Fibroblast of the aortic adventitia (primary cell): ENCODE measurements at places on chromosomes 16 and 17.
A peak's percentile ranks its signal among the peaks of the same experiment; 100 is the strongest.

GRCh38 chr17:42748202-42748907, 3.5 kb upstream of the EZH1 start:
- no peak for DNase-seq

DNA sequence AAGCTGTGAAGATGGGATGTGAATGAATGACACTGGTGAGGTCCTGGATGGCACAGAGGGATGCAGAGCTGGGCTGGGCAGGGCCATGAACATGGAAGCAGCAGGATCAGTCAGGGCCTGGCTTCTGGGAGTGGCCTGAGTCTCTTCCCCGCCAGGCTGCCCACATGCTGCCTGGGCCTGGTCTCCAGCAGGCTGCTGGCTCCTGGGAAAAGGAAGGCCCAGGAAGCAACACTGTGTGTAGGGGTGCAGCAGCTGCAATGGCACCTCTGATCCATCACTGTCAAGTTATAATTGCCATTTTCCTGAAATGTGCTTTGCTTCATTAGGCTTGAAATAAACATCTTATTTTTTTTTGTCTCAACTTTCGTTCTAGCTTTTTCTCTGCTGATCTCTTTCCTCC, 260.2 kb upstream of the N4BP1 start:
- DNase-seq: no peak

- no peak for DNase-seq
Measured at GRCh38 chr17:3972281-3972731, 8.1 kb upstream of the ATP2A3 start.

- no peak for DNase-seq
Measured at GRCh38 chr17:80185968-80186367, 16.1 kb downstream of the CARD14 start.

- DNase-seq: no peak
Measured at GRCh38 chr16:55915096-55915827, 40.1 kb upstream of the CES5A start.

DNA sequence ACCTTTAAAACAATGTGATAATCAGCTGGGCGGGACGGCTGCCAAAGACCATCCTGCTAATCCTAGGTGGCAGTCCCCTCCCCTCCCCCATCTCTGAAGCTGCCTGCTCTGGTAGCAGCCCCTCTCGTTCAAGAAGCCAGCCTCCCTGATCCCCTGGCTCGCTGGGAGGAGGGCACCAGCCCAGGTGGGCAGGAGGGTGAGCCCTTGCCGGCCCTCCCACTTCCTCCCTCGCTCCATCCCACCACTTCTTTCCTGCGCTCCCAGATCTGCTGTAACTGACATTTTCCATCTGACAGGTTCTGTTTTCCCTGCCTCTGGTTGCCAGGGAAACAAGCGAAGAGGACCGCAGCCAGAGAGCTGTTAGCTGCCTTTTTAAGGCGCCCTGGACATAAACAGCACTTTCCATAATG, 155.7 kb upstream of the TNRC6C start:
- peak; percentile 29 for DNase-seq

GRCh38 chr16:46918905-46919792, 35.0 kb downstream of the GPT2 start:
- no peak for DNase-seq

DNA sequence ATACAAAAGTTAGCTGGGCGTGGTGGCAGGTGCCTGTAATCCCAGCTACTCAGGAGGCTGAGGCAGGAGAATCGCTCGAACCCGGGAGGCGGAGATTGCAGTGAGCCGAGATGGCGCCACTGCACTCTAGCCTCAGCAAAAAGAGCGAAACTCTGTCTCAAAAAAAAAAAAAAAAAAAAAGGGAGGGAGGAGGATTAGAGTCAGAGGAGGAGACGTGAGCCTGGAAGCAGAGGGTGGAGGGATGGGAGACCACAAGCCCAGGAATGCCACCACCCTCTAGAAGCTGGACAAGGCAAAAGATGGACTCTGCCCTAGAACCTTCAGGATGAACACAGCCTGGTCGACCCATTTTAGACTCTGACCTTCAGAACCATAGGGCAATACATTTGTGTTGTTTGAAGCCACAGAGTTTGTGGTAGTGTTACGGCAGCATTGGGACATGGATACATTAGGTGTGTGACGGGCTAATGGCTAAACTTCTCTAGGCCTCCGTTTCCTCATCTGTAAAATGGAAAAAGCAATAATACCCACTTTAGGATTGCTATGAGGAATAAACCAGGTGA, 2.1 kb upstream of the SMIM22 start:
- DNase-seq: no peak

GRCh38 chr17:9195961-9196670, 174.8 kb downstream of the NTN1 start:
- DNase-seq: no peak

GRCh38 chr16:17780181-17780580, 309.4 kb upstream of the XYLT1 start:
- DNase-seq: no peak

GRCh38 chr16:1471569-1472194, 3.1 kb downstream of the CLCN7 start:
- DNase-seq: no peak

DNA sequence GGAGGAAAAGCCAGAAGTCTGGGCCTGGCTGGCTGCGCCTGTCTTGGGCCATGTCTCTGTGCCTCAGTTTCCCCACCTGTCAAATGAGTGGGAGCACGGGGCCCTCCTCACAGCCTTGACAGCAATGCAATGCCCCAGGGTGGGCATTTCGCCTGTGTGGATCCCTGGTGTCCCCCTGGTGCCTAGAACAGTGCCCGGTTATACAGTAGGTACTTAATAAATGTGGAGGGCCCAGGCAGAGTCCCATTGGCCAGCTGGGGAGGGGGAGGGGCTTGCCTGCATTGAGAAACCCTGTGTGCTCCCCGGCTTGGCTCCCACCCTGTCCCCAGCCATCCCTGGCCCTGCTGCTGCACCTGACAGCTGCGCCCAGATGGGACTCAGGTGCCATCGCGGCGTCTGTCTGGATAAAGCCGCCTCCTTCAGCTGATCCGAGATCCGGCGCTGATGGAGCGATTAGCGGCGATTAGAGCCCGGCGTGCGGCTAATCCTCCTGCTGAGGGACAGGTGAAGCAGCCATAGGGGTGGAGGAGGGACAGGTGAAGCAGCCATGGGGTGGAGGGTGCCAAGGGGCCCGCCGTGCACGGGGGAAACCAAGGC, 12.4 kb downstream of the ZFPM1 start:
- DNase-seq: no peak

GRCh38 chr16:1425616-1426370, 5.1 kb upstream of the PERCC1 start:
- no peak for DNase-seq

DNA sequence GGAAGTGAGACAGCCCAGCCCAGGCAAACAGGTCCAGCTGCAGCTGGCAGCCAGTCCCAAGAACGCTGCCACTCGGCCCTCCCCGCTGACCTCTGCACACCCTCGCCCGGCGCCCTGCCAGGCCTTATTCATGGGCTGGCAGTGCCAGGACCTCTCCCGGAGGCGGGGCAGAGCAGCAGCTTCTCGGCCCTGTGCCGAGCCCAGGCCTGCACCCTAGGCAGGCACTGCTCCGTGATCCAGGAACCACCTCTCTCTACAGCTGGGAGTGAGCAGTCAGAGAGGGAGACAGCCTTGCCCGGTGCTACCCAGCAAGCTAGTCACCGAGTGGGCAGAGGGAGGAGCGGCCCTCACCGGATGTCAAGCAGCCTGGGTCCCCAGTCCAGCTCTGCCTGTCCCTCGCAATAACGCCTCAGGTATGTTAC, 79.9 kb upstream of the CBX4 start:
- DNase-seq: peak; percentile 36

DNA sequence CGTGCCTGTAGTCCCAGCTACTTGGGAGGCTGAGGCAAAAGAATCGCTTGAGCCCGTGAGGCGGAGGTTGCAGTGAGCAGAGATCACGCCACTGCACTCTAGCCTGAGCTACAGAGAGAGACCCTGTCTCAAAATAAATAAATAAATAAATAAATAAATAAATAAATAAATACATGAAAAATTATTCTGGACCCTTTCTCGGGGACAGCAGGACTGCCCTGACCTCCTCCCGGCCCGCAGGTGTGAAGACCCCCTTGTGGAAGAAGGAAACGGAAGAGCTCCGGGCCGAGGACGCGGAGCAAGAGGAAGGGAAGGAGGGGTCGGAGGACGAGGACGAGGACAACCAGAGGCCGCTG, 3.1 kb downstream of the C17orf50 start:
- DNase-seq: no peak

DNA sequence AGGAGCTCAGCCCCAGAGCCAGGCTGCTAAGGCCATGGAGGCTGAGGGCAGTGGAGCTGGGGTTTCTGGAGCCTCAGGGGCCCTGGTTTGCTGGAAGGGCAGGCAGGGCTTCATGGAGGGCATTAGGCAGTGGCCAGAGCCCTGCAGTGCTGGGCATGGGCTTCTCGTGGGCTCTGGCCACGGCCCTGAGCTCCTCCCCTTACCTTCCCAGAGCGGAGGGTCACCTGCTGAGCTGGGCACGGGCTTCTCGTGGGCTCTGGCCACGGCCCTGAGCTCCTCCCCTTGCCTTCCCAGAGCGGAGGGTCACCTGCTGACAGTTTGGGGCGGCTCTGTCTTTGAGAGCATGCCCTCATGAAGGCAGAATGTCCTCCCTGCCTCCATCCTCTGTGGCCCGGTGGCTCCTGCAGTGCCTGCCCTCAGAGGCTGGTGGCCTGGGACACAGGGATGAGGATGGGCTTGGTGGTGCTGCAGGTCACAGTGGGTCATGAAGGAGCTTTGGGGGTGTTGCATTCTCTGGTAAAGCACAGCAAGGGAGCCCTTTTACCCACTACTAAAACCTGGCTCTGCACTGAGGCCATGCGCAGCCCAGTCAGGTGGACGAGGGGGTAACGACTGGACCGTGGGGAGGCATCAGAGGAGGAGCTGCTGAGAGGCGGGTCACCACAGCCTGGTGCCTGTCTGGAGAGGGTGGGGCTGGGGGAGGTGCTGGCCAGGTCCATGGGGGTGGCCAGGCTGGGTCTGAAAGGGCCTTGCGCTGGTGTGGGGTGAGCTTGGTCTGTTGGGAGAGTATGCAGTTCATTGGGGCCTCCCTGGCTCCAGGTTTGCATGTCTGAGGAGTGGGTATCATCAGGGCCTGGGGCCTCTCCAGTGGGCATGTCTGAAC, 2.9 kb upstream of the RNPS1 start:
- DNase-seq: no peak

- no peak for DNase-seq
Measured at GRCh38 chr17:46875849-46876352, 24.5 kb downstream of the WNT9B start.

GRCh38 chr17:42252597-42253550, 23.3 kb downstream of the STAT5B start:
- DNase-seq: no peak

- peak; percentile 99 for DNase-seq
Measured at GRCh38 chr17:49616601-49617131, 41.0 kb downstream of the NXPH3 start.

DNA sequence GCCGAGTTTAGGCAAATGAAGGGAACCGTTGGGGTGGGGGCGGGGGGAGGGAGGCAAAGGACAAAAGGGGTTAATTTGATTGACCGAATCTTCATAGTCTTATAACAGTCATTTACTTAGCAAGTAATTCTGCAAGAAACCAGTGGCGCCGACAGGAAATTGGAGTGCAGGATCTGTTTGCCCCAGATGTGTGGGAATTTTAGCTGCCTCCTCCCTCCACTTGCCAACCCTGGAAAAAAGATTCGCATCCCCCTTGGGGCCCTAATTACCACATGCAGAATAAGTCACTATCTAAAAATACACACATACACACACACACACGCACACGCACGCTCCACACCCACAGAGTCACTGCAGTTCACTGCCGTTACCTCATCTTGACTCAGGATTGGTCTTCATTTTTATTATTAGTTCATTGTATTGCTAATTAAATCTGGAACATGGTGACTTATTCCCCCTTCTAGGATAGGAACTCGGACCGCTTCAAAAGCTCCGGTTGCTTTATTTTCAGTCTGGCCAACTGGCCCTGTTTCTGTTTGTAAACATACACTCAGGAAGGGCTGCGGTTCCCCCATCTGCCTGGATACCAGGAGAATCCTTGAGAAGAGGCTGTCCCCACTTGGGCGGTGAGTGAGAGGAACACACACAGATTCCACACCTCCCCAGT, 241.6 kb upstream of the SALL1 start:
- DNase-seq: peak; percentile 90

DNA sequence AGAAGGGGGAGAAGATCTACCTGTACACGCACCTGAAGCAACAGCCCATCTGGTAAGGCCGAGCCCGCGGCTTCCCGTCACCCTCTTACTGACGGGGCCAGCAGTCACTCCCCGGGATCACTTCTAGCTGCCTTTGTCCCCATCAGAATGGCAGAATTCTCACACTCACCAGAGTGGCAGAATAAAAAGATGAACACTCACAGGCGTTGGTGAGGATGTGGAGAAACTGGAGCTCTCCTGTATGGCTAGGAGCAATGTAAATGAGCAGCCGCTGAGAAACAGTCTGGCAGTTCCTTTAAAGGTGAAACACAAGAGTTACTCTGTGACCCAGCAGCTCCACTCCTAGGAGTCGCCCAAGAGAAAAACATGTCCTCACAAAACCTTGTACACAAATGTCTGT, 33.3 kb downstream of the CIBAR2 start:
- DNase-seq: no peak

GRCh38 chr17:7352503-7352889, 534 bp downstream of the KCTD11 start:
- no peak for DNase-seq

GRCh38 chr17:82846061-82846691, 6.4 kb upstream of the ZNF750 start:
- no peak for DNase-seq

- DNase-seq: no peak
Measured at GRCh38 chr17:31130286-31131224, 35.8 kb downstream of the NF1 start.

DNA sequence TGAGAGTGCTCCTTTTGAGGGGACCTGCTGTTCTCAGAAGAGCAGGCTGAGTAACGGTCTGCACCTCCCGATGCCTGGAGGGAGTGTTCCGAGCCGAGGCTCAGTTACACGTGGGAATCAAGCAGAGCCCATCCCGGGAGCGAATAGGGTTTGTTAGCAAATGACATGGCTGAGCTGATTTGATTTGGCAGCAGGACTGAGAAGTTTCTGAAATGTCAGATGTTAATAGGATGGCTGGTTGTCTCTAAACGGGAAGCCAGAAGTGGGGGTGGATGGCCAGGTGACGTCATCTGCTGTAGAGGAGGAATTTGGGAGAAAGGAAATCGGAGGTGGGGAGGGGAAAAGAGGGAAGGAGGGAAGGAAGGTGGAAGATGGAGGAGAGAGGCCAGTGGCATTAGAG, 128.0 kb downstream of the RAP1GAP2 start:
- DNase-seq: peak; percentile 18
